ENCODE measurements at places on chromosomes 4 and X. TPM values are rescaled to one million over a fixed set of nuclear protein-coding genes. Genes with fewer than 3 reads are reported as not detected.

The RBMXL3 gene
- total RNA-seq, result not detected

GRCh38 chr4:24778464-24779225 lies 16.7 kb upstream of the SOD3 start:
- DNase-seq, result peak; percentile 35

GRCh38 chr4:78687818-78688217 lies 88.3 kb upstream of the BMP2K start:
- no peak for DNase-seq

GRCh38 chr4:81207828-81208227 lies 7.2 kb downstream of the PRKG2 start:
- DNase-seq, result no peak

- no peak for DNase-seq
These were observed 43.4 kb upstream of the SEC24B start for GRCh38 chr4:109390115-109390768.

- no peak for DNase-seq
These were observed 59.0 kb downstream of the GSTCD start for GRCh38 chr4:105767579-105767978.

The CXCL3 gene
- total RNA-seq, result 1.3 TPM

The DUX4 gene
- not detected for total RNA-seq

Data from left ventricle myocardium superior (tissue), 1 donor.